ENCODE measurements at places on chromosomes 4 and X. TPM values are rescaled to one million over a fixed set of nuclear protein-coding genes. Genes with fewer than 3 reads are reported as not detected.

Gene LRCH2
- total RNA-seq, result 40.3 TPM

- no peak for DNase-seq
These were observed 1463.3 kb downstream of the C4orf33 start for GRCh38 chr4:130559268-130559667.

- DNase-seq, result no peak
These were observed 122.3 kb downstream of the ARHGAP10 start for GRCh38 chr4:147854154-147854553.

- DNase-seq, result peak; percentile 79
These were observed at the start of gene CXCL3 for GRCh38 chr4:74038425-74039314. Gene CXCL3 (minus strand): TSS chr4:74038689. CDS start chr4:74038611, 78 bp downstream.

DNA sequence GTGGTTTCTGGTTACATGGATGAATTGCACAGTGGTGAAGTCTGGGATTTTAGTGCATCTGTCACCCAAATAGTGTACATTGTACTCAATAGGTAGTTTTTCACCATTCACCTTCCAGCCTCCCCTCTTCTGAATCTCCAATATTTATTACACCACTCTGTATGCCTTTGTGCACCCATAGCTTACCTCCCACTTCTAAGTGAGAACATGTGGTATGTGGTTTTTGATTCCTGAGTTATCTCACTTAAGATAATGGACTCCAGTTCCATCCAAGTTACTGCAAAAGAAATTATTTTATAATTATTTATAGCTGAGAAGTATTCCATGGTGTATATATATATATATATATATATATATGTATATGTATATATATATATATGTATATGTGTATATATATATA is 155.8 kb downstream of the HHIP start:
- DNase-seq, result no peak

DNA sequence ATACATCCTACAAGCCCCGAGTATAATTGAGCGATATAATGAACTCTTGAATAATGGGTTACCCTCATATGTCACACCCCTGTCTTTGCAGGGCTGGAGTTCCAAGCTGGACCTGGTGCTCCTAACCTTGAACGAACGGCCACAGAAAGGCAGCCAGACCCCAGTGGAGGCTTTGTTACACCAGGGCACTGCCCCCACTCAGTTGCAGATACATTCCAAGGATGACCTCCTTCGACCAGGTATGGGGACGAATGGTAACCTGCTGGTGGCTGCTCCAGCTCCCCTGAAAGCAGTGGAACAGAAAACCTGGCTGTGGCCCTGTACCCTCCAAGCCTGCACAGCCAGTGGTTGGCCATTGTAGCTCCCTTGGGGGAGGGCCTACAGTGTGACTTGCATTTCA is 56.6 kb upstream of the CCDC149 start:
- no peak for DNase-seq

Gene DRP2
- total RNA-seq, result 5.8 TPM

DNA sequence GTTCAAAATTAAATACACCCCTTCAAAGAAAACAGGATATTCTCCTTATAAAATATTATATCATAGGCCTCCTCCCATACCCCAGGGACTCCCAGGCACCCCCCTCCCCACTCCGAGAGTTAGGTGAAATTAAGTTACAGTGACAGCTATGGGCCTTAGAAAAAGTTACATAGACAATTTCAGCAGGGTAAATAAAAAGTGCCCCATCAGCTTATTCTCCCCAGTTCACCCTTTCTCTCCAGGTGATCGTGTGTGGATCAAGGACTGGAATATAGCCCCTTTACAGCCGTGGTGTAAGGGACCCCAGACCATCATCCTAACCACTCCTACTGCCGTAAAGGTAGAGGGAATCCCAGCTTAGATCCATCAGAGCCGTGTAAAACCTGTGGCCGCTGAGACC is 147.6 kb upstream of the FGF16 start:
- DNase-seq, result no peak

DNA sequence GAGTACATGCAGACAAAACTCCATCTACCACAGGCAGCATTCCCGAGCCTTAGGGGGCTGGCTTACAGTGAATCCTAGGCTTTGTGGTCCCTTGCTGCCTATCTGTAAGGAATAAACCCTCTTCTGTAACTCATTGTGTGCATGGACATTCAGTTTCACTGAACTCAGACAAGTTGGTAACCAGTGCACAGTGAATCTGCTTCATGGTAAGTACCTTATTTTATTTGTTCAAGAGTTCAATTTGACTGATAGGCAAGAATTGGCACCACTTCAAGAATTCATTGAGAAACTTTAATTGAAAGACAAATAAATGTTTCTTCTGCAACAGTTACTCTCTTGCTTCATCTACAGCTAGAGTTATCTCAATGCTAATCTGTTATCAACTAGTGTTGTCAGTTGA is 57.2 kb upstream of the PRRG1 start:
- DNase-seq, result no peak

DNA sequence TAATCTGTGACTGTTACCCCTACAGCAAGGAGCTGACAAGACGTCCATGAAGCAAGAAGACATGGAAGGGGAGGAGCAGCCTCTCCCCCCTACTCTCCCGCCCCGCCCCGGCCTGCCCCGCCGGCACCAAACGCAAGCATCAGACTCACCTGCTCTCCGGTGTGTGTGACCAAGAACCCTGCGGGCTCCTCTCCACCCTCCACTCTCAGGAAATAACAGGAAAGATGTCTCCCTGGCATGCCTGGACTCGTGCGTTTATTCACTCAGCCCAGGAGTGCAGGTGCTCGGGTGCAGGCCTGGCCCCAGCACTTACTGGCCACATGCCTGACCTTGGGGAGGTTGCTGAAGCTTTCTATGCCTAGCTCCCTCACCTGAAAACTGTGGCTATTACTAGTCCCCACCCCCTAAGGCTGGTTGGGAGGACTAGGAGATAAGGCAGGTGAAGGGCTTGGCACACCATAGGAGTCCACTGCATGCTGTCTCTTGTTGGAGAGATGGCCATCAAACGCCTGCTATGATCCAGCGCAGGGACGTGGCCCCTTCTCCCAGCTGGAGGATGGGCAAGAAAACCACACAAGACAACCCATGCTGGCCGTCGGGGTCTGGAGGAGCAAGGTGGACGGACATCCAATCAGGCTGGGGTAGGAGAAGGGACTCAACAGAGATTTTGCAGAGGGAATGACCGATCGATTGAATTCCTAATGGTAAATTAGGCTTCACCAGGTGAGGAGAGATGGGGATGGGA is 34.9 kb upstream of the CLDN24 start:
- DNase-seq, result no peak

Data from sigmoid colon (tissue), 7 donors.